ENCODE measurements at places on chromosomes 6 and 20.

DNA sequence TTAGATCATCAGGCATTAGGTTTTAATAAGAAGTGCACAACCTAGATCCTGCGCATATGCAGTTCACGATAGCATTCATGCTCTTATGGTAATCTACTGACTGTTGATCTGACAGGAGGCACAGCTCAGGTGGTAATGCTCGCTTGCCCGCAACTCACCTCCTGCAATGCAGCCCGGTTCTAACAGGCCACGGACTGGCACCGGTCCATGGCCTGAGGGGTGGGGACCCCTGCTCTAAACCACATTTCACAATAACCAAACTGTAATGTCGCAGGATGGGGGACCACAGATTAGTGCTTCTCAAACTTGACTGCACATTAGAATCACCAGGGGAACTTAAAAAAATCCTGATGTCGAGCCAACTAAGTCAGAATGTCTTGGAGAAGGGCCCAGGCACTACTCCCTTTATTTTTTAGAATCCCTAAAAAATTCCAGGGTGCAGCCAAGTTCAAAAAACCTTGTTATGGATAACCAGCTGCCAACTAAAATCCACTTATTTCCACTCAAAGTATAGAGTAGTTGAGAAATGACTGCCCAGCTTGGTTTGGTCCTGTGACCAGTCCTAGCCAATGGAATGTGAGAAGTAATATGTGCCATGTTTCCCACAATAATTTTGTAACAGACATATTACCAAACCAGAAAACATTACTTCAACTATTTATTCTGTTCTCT lies 3.1 kb downstream of the SHPRH start:
- no peak for DNase-seq

GRCh38 chr6:130473886-130474285 lies 108.1 kb downstream of the TMEM200A start:
- DNase-seq = no peak

DNA sequence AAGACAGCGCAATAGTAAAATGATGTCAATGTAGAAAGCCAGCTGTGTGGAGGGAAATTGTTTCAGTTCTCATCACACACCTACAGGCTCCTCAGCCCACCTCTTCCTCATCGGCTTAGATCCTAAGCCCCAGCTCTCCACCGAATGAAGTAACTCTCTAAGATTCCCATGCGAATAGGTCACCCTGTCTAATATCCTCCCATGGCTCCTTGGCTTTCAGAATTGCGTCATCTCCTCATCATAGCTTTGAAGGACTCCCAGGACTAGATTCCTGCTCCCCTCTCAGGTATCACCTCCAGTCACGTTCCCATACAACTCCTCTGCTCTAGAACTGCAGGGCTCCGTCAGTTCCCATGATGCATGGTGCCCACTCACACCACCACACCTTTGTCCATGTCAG lies 16.2 kb upstream of the SLC22A16 start:
- DNase-seq = peak; percentile 61

DNA sequence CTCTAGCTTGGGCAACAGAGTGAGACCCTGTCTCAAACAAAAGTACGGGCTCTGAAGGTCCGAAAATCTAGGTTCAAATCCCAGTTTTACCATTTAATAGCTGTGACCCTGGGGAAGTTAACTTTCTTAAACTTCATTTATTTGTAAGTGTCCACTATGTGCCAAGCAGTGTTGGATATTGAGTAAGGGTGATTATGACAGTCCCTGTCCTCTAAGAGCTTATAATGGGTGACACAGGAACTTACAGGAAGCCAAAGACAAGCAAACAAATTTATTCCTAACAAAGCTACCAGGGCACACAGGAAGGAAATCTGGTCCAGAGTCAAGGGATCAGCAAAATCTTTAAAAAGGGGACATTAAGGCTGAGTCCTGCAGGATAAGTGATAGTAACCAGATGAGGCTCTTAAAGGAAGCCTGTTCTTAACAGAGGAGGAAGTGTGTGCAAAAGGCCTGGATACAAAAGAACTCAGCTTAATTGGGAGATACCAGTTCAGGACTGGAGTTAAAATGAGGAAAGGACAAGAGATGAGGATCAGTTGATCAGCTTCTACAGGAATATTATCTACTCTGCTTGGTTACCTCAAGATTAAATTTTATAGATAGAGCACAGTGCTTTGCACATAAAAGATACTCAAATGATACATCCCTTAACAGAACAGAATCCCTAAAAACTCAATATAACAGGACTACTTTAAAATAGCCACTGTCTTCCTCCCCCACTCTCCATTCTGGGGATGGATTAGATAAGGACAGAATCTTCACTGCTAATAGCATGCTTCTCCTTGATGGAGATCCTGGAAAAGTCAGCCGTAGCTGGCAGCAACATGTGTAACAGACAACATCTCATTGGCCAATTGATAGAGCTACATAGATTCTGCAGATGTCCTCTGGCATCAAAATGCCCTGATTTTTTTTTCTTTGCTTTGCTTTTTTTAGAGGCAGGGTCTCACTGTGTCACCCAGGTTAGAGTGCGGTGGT lies 6.1 kb downstream of the SNX3 start:
- DNase-seq = no peak

- no peak for DNase-seq
Observed at GRCh38 chr6:135267085-135267484, 86.0 kb downstream of the MYB start.

GRCh38 chr6:150635906-150636514 lies 36.3 kb downstream of the PLEKHG1 start:
- no peak for DNase-seq

GRCh38 chr20:58243653-58244410 lies 15.4 kb upstream of the ANKRD60 start:
- no peak for DNase-seq

GRCh38 chr6:34004706-34005105 lies 141.2 kb downstream of the GRM4 start:
- peak; percentile 34 for DNase-seq

- no peak for DNase-seq
Observed at GRCh38 chr6:62976566-62976965, 234.7 kb upstream of the FKBP1C start.

- no peak for DNase-seq
Observed at GRCh38 chr20:43955062-43955749, 40.6 kb downstream of the TOX2 start.

- no peak for DNase-seq
Observed at GRCh38 chr6:44820321-44820720, 432.8 kb downstream of the CDC5L start.

DNA sequence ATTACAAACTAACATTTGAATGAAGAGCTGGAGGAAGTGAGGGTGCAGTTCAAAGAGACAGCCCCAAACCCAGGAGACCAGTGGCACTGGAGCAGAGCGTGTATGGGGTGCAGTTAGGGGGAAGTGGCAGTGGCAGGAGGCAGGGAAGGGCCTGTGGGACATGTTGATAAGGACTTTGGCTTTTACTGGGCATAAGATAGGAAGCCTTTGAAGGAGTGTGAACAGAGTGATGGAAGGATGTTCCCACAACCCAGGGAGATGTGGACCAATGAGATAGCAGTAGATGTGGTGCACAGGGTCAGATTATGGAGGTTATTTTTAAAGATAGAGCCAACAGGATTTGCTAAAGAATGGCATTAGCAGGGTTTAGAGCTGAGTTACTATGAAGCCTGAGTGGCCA lies 56.4 kb downstream of the AIG1 start:
- DNase-seq = no peak

- DNase-seq = no peak
Observed at GRCh38 chr20:51396365-51396909, 146.1 kb downstream of the NFATC2 start.

DNA sequence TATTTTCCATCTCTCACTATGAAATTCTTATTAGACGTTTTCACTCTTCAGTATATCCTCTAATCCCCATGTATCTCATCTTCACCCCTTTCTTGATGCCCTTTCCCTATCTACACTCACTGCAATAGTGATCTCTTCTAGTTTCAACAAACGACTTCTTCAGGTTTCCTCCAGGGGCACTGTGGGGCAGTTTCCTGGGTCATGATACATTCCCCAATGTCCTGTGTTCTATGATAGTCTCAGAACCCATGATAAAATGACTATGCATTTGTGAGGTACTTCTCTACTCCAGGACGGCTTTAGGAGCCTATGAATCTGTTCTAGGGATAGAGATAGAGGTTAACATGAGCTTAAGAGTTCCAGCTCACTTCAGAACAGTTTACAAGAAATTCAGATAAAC lies 183.3 kb downstream of the FOXC1 start:
- no peak for DNase-seq

GRCh38 chr6:144232176-144232831 lies 52.8 kb upstream of the UTRN start:
- no peak for DNase-seq

- DNase-seq = no peak
Observed at GRCh38 chr6:52617087-52617486, 40.2 kb upstream of the TRAM2 start.

- no peak for DNase-seq
Observed at GRCh38 chr6:53984163-53984562, 127.1 kb upstream of the MLIP start.

DNA sequence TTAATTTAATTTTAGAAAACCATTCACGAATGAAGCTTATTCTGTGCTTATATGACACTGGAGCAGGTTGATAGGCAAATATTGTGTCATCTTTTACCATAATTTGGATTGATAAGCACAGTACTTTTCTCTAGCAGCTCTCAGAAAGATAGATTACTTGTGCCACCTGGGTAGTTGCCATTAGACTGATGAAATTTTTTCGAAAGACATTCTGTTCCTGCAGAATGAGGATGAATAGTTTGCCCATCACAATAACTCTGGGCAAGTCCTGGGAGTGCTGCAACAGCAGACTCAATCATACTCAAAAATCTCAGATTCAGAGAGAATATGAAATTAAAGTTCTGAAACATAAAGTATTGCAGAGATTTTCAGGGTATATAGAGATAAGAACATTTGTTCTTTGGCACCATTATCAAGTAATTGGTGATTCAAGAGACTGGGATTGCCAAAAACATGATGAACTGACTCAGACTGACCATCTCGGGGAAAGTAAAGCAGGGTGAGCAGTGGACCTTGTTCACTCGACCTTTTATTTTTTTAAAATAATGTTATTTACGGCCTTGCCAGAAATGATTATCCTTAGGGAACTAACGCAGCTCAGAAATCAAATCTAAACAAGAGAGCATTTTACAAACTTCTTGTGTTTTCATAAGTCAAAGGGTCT lies 65.8 kb upstream of the PTCHD4 start:
- no peak for DNase-seq

- DNase-seq = no peak
Observed at GRCh38 chr6:16305246-16305725, 66.9 kb downstream of the GMPR start.

DNA sequence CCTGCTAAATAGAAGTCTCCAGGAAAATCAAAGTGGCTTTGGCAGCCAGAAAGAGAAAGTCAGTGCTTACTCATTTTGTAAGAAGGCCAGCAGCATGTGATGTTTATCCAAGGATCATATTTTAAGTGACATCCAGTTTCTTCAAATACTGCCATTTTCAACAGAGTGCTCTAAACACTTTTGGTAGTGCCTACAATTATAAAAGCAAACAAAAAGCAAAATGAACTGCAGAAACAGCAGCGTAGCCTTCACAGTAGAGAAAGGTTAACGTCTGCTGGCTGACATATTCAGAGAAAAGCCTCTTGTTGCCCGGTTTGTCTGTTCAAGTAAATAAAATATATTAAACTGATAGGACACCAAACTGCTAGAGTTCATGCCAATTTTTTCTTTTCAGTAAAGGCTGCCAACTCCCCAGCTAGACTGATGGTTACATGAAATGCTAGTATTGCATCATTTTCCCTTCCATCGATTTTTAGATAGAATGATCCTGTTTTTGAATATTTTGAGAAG lies 705.7 kb upstream of the SLC35B3 start:
- DNase-seq = peak; percentile 97

- DNase-seq = no peak
Observed at GRCh38 chr6:13375360-13375878, 47.1 kb upstream of the TBC1D7 start.

GRCh38 chr6:146890644-146891434 lies 292.1 kb downstream of the ADGB start:
- no peak for DNase-seq

DNA sequence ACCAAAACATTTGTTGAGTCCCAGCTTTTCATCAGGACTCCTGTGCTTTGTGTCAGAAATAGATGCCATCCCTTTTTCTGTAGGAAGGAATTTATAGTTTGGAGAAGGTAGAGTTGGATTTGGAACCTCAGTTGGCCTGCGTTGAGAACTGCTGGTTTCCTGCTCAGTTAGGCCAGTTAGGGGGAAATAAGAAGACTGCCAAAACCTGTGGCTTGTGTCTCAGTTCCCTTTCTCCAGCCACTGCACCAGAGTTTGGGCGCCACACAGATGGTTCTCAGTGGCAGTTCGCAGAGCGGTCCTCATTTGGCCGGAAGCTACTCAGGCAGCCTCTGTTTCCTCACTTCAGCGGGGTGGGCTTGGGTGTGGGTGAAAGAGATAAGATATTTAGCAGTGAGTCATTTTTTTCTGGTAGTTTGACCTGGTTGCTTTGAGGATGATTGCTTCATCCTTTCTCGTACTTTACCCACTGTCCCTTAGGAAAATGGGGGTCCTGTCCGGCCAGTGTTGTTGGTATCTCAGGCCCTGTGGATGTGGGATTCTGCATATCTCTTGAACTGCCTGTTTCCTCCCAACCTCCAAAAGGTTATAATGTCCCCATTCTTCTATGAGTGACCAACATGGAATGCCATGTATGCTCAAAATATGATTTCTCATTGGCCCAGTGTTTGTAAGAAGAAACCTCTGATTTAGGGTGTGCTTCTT lies 53.7 kb downstream of the JARID2 start:
- no peak for DNase-seq

DNA sequence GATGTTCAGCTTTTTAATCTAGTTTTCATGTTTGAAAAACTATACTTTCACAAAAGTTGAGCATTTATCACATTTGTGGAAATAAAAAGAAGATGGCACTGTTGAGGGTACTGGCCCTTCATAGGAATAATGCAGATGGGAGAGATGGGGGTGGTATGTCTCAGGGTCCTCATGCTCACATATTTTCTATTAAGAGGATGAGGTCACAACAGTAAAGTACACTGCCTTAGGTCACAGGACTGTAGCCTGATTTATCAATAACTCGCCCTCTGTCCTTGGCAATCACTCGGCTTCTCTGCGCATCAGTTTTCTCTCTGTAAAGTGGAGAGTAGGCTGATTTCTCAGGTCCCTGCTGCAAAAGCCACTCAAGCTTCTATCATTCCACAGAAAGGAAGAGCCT lies 55.9 kb downstream of the PPP1R3G start:
- DNase-seq = no peak

- DNase-seq = no peak
Observed at GRCh38 chr6:147203311-147204059, 732 bp upstream of the STXBP5 start.

- no peak for DNase-seq
Observed at GRCh38 chr6:96032661-96033060, 16.9 kb downstream of the FUT9 start.

GRCh38 chr6:16498957-16499356 lies 260.6 kb downstream of the GMPR start:
- no peak for DNase-seq

DNA sequence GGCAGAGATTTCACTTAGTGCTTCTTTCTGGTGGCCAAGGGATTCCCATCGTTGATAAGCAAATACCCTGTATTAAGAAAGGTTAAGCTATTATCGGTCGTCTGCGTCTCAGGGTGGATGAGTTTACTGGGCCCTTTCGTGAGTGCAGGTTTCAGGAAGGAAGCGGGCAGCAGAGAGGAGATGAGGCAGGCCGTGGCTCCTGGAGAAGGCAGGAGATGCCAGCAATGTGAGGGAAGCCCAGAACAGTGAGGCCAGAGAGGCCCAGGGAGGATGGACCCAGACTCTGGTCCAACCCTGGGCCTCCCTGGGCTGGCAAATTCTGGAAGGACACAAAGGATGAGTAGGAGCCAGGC lies 11.2 kb downstream of the TFEB start:
- DNase-seq = no peak

- no peak for DNase-seq
Observed at GRCh38 chr20:48025661-48026060, 240.4 kb upstream of the SULF2 start.
